ENCODE measurements at places on chromosomes 3 and 15.

DNA sequence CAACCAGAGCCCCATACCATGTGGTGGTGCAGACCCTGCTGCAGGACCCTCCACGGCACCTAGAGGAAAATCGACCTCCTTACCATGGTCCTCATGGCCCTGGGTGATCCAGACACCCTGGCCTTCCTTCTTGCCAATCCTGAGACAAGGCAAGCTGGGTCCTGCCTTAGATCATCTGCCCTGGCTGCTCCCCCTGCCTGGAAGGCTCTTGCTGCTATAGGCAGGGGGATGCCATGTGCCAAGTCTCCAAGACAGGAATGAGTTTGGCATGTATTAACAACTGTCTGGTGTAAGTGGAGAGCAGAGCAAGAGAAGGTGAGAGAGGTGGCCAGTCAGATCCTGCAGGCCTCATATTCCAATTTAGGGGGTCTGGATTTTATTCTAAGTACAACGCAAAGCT is 7.5 kb downstream of the HEG1 start:
- no peak for DNase-seq

DNA sequence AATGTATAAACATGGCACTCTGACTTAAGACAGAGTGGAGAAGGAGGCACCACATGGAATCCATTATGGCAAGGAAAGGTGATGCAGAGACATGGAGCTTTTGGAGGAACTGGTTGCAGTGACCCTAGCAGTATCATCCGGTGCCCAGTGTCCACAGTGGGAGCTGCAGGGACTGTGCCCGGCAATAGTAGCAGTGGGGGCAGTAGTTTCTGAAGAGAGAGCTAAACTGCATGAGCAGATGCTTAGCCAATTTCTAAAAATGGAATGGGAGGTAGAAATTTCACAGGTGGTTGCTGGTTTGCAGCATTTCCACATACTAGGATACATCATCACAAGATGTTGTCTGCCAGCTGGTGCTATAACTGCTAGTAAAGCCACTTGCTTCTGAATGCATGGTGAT is 7.8 kb upstream of the TM2D3 start:
- no peak for DNase-seq

- no peak for DNase-seq
These were observed 492.8 kb upstream of the MDFIC2 start for GRCh38 chr3:70805061-70805889.

DNA sequence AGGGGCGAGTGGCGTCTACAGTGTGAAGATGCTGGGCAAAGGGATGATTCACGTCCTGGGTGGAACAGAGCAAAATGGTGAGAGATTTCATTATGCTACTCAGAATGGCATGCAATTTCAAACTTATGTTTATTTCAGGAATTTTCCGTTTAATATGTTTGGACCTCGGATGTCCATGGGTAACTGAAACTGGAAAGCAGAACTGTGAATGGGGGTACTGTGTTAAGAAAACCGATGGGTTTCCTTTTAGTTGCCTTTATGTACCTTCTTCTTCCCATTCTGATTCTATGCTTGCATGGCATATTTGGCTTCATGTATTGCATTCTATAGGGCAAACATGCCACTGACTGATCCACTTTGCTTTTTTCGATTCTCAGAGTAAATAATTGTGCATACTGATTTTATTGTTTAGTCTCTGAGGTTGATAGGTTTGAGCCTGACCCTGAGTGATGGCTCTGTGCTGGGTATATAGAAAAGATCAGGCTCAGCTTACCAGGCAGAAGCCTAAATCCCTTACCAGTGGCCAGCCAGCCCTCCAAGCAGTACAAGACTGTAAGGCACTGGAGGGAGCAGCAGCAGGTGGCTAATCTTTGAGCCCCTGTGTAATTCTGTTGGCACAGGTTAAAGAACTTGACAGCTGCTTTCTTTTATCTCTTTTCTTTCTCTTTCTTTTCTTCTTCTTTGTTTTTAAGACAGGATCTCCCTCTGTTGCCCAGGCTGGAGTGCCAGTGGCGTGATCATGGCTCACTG is 4.5 kb downstream of the QTRT2 start:
- no peak for DNase-seq

DNA sequence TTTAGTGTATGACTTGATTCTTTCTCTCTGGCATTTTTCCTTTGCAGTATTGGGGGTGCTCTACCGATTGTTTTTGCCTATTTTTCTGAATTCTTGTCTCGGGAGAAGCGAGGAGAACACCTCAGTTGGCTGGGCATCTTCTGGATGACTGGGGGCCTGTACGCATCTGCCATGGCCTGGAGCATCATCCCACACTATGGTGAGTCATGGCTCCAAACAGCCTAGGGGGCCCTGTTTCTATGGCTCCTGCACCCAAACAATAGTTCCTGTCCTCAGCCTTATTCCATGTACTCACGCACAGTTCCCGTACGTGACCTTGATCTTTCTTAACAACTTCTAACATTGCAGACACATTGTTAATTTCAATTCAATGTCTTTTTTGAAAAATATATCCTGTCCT is 152.3 kb downstream of the SV2B start:
- DNase-seq = no peak

DNA sequence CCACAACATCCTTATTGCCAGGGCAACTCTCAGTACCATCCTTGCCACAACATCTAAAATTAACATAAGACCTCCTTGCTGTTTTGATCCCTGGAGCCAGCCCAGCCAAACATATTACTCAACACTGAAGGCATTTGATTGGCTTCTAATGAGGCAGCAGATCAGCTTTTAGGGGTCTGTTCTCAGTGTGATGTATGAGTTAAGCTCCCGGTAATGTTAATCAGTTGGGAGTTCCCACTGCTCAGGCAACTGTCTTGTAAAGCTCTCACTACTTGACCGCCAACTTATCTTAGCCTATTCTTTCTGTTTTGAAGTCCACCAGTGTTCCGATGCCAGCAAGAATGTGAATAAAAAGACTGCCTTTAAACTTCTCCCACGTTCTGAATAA is 158.9 kb downstream of the FOXB1 start:
- no peak for DNase-seq

GRCh38 chr15:33608714-33609113 is 297.9 kb downstream of the RYR3 start:
- no peak for DNase-seq

- no peak for DNase-seq
These were observed 51.9 kb upstream of the TMEM115 start for GRCh38 chr3:50411229-50411628.

DNA sequence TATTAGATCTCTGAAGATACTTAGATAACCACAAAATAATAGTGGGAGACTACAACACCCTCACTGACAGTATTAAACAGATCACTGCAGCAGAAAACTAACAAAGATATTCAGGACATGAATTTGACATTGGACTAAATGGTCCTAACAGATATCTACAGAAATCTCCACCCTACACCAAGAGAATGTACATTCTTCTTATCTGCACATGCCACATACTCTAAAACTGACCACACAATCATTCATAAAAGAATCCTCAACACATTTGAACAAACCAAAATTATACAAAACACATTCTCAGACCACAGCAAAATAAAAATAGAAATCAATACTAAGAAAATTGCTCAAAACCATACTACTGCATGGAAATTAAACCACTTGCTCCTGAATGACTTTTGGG is 116.3 kb downstream of the DTWD1 start:
- no peak for DNase-seq

GRCh38 chr3:196962108-196962929 is 6.3 kb downstream of the PIGZ start:
- DNase-seq = no peak

- DNase-seq = no peak
These were observed 1.6 kb upstream of the RBMS3 start for GRCh38 chr3:29279286-29279685.

GRCh38 chr15:68389936-68390817 is 41.8 kb downstream of the ITGA11 start:
- DNase-seq = no peak
